Liver (tissue), 10 donors: ENCODE measurements at places on chromosomes 4 and X.

GRCh38 chr4:61877266-61877665 is 677.1 kb downstream of the ADGRL3 start:
- no peak for DNase-seq

DNA sequence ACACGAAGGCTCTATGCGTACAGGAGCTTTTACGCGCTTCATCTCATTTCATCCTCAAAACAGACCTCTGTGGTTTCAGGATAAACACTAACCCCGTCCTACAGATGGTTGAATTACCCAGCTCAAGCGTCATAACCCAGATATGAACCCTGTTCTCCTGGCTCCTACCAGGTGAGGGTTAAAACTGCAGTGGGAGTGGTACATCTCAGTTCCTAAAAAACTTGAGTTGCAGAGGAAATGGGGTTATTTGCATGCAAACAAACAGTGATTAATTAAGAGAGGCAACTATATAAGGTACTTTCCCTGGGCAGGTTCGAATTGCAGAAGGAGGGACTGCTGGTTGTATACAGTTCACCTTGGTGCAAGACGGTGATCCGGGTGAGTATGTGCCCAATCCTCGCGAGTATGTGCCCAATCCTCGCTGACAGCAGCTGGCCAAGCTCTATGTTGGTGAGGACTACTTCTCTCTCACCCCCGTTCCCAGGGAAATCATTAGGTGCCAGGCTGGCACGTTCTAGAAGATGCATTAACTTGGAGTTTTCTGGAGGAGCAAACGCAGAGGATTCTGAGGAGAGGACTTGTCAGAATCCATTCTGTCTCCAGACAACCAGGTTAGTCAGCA is 72.6 kb downstream of the FHDC1 start:
- DNase-seq, result no peak

- no peak for DNase-seq
Measured at GRCh38 chr4:37244583-37245390, at the start of gene NWD2. Gene NWD2 (plus strand): TSS chr4:37244743. CDS start chr4:37245068, 325 bp downstream.

- DNase-seq, result no peak
Measured at GRCh38 chr4:123052007-123052406, 129.6 kb upstream of the NUDT6 start.

DNA sequence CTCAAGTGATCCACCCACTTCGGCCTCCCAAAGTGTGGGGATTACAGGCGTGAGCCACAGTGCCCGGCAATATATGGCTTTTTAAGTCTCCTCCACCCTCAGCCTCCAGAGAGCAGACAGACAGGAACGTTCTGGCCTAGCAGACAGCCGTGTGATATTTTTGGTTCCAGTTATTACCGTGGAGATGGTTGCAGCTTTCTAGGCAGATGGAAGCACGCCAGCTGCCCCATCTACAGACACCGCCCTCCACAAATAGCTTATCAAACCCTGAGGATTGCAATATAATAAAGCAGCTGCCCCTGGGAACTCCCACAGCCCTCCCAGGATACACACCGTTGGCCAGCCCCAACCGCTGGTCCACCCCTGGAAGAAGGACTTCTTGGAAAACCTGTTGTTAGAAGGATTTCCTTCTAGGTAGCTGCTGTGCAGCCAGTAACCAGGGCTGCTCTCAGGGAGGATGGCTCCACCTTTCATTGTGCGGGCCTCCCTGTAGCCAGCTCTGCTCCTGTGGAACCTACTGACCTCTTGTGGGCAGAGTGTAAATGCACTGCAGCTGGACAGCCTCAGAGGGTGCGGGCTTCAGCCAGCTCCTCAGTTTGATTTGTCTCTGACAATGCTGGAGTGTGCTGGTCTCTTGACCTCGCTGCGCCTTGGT is 44.0 kb downstream of the SLC25A5 start:
- DNase-seq, result peak; percentile 39

DNA sequence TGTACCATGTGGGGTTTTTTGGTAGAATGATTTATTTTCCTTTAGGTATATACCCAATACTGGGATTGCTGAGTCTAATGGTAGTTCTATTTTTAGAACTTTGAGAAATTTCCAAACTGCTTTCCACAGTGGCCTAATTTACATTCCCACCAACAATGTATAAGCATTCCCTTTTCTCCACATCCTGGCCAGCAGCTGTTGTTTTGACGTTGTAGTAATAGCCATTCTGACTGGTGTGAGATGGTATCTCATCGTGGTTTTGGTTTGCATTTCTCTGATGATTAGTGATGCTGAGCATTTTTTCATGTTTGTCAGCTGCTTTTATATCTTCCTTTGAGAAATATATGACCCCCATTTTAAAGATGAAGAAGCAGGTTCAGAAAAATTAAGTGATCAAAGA is 153.7 kb downstream of the CBR4 start:
- no peak for DNase-seq

DNA sequence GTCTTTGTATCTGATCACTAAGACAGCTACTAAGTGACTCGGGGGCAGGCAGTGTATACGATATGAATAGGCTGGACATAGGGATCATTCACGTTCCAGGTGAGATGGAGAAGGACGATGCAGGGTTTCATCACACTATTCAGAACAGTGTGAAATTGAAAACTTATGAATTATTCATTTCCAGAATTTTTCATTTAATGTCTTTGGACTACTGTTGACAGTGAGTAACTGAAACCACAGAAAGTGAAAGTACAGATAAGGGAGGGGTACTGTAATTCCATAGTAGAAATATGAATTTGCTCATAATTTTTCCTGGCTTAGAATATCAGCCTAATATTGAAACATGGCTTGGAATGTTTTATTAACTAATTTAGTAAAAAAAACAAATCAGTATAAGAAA is 24.4 kb downstream of the TMEM144 start:
- no peak for DNase-seq

DNA sequence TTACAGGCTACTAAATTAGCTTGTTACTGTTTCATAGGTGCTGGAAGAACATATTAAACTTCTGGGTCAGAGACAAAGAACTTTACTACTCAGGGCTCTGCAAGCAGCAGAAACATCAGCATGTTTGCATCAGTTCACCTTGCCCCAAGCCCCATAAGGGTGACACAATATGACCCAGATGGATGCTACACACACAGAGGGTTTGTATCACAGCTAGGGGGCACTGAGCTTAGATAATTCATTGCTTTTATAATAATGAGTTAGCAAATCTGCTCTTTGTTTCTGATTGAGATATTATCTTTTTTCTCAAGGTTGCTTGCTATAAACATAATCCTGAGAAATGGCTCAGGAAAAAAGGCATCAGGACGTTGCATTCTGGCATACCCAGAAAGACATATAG is 4.8 kb upstream of the SYNPO2 start:
- DNase-seq, result no peak

- no peak for DNase-seq
Measured at GRCh38 chr4:124152132-124152531, 560.4 kb downstream of the ANKRD50 start.

DNA sequence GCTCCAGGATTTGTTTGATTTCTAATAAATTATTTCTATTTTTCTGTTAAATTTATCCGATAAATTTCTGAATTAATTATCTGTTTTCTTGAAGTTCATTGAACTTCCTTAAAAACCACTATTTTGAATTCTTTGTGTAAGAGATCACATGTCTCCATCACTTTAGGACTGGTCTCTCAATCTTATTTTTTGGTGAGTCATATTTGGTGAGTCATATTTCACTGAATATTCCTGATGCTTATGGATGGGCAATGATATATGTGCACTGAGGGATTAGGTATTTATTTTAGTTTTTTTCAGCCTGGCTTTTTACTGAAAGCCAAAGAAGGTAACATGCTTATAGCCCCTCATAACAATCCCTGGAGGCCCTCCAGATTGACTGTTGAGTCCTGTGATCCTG is 48.5 kb upstream of the IL15 start:
- DNase-seq, result no peak

GRCh38 chrX:48520976-48521352 is 644 bp upstream of the EBP start:
- no peak for DNase-seq

GRCh38 chrX:125436855-125437254 is 117.2 kb downstream of the TEX13C start:
- DNase-seq, result no peak

DNA sequence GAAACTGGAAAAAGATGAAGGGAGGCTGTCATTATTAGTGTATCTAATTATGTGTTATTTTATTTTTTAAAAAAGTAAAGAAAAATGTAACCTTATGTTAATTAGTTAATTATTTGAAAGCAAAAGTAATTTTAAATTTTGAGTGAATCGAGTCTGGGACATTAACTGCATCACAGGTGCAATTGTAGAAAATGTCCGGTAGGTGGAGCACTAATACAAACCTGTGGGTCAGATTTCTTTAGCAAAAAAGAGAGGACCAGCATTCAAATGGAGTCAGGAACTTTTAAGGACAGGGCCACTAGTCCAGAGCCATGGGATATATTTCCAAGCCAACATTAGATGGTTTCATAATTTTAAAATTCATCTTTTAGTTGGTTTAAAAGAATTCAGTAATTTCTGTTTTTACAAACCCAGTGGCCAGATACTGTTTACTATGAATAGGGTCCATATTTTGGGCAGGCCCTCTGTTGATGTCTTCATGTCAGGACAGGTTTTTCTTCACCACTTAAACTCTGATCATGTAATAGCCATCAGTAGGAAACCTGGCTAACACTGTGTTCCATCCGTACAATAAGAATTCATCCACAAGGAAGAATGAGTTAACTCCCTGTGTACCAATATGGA is 27.2 kb downstream of the BST1 start:
- DNase-seq, result no peak

GRCh38 chr4:168955674-168956073 is 54.4 kb downstream of the CBR4 start:
- no peak for DNase-seq

DNA sequence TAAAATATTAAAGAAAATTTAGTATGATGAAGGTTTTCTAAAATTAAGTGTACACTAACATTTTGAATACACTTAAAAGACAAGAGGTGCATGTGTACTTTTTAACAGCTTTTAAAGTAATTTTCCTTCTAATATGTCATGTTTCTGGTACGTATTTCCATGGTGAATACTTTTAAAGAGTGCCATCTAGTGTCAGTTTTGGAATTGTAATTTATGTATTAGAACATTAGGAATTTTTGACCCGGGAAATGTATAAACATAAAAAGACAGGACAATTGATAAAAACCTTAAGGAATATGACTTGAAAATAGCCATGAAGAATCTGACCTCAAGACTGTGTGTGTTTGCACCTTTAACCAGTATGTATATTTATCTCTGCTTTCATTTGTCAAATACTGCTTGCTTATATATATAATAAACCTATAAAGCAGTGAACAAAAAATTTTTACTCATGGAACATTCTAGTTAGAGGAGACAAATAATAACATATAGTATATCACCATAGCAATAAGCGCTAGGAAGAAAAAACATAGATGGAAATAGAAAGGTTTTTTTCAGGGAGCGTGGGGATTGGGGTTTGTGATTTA is 7.2 kb downstream of the GSTCD start:
- DNase-seq, result no peak

- no peak for DNase-seq
Measured at GRCh38 chr4:121392426-121393086, 11.7 kb upstream of the QRFPR start.

- DNase-seq, result no peak
Measured at GRCh38 chr4:77742054-77742453, 77.1 kb downstream of the CNOT6L start.

GRCh38 chr4:183599284-183599683 is 59.7 kb downstream of the RWDD4 start:
- no peak for DNase-seq

DNA sequence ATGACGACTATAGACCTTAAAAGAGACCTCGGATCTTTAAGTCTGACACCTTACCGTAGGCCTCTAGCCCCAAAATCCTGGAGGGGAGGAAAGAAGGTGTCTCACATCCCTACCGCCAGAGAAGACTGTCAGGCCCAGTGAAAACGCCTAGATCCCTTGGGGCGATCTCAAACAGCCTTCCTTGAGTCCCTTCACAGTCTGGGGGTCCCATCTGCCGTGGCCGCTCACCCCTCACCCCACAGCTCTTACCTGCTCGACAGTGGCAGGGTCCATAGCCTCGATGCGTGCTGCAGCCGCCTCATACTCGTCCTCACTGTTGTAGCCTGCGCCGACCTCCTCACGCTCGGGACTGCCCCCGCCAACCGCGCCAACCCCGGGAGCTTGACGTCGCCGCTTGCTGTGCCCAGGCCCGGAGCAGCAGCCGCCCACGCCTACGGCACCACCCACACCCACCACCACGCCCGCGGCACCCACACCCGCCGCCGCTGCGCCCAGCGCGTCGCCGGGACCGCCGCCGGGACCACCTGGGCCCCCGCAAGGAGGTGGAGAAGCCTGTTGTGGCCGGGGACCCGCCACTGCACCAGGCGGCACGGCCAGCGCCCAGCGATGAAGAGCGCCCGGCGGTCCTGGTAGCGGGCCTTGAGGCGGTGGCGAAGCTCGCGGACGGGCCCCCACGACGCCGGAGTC is 536 bp downstream of the OTUD5 start:
- no peak for DNase-seq

GRCh38 chr4:88166608-88167007 is 8.2 kb upstream of the ABCG2 start:
- no peak for DNase-seq

GRCh38 chrX:119981286-119982070 is 37.9 kb upstream of the NKAP start:
- DNase-seq, result no peak

DNA sequence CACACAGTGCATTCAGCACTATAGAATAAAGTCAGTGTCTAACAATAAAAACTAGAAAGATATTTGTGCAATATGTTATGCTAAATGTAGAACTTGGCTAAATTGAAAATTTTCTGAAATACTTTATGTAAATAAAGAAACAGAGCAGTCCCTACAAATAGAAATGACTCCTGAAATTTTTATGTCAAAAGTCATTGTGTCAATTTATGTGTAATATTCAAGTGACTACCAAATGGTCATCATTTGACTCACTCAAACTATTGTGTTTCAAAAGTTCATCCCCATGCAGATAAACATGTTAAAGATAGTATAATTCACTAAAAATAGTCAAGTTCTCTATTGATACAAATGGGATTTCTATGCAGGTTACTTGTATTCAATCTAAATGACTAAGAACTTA is 17.9 kb downstream of the LRBA start:
- DNase-seq, result no peak

DNA sequence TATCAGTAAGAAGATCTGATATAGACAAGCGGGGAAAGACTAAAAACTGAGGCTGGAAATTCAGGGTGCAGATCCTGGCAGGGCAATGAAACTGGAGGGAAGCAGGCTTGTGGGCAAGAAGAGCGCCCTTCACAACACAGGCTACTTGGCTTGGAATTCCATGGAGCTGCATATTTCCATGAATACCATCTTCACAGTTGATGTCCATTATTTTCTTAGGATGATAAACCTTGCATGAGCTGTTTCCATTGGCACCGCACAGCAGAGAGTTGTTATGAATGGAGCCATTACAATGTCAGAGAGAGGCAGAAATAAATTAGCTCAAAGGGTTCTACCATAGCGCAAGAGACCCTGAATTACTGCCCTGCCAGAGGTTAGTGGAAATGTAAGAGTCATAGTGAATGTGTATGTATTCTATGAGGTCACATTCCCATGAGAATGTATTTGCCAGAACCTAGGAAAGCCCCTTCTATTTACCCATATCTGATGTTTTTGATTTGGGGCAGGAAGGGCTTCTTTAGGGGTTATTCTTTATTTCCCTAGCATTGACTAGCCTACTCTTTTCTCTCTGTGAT is 215.6 kb downstream of the PALLD start:
- no peak for DNase-seq
